ENCODE measurements at places on chromosomes 6 and 20. TPM values are rescaled to one million over a fixed set of nuclear protein-coding genes. Genes with fewer than 3 reads are reported as not detected.

DNA sequence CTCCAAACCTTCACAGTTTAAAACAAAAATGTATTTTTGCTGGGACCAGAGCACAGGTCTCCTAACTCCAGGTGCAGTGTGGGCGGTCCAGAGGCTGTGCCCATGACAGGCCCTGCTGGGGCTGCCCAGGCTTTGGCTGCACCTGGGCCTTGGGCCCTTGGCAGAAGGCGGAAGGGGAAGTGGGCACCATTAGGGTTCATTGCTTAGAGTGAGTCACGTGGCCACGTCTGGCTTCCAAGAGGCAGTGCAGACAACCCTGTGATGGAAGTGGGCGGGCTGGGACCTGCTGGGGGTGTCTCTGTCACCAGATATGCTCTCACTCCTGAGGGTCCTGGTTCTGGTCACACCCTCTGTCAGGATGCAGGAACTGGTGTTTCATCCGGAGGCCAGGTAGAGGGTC, 302.2 kb downstream of the QKI start:
- DNase-seq: no peak

DNA sequence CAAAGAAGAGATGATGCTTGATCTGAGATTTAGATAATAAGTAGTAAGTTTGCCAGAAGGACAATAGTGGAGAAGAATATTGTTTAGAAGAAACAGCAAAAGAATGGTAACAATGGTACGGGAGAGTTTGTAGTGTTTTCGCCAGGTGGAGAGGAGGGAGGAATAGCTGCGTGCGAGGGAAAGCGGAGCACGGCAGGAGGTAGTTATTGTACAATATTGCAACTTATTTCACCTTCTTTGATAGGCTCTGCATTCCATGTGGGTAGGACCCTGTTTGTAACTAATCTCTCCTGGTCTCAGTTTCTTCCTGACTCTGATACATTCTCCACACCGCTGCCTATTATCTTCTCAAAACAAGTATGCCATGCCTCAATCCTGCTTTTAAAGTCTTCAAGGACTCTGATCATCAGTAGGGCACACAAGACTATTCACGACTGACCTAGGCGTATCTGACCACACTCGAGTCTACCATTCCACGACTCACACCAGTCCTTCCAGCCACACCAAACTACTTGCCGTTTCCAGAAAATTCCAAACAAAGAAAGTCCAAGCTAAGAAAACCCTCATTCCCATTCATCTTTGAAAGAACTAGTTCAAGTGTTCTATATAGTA, 1.1 kb downstream of the PPIL4 start:
- DNase-seq: no peak

DNA sequence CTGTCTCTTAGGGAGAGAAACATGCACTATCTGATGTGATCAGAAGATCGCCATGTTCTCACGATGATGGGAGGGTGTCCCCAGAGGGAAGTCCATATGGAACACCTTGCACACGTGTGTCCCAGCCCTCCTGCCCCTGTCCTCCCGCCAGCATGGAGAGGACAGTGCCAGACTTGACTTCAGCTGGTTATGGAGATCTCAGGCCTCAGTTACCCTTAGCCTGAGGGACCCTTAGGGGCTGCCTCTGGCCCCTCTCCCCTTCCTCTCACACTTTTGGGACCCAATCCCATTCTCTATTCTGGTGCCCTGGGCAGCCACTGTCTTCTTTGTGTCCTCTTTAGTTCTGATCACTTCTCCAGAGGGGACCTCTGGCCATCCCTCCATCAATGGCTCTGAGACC, 1.6 kb downstream of the TREML4 start:
- DNase-seq: no peak

- no peak for DNase-seq
These were observed 1.7 kb upstream of the RIPOR3 start for GRCh38 chr20:50693001-50693400.

DNA sequence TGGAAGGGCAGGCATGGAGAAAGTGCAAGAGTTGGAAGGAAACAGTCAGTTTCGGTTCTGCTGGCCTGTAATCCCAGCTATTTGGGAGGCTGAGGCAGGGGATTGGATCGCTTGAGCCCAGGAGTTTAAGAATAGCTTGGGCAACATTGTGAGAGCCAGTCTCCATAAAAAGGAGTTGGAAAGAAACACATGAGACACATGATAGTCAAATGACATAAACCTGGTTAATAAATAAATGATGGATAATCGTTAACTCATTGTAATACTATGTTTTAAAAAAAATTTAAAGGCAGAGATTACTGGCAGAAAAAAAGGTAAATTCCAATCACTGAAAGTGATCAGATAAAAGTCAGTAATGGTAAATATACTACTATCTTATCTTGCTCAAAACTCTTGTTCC, 37.2 kb upstream of the PHACTR1 start:
- DNase-seq: no peak

DNA sequence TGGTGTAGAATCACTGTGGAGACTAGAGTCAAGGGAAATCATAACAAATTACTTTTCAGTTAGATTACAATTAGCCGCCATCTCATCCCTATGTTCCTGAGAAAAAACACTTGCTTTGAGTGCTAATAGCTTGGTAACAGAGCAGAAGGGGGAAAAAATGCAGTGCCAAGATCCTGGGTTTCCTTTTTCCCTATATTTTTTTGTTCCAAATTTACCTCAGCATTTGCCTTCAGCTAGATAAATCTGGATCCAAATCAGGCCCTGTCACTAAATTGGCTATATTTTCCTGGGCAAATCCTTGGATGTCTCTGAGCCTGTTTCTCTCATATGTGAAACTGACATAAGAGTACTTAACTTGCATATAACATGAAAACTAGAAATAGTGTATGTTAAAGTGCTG, 86.0 kb downstream of the TENT5A start:
- DNase-seq: no peak

DNA sequence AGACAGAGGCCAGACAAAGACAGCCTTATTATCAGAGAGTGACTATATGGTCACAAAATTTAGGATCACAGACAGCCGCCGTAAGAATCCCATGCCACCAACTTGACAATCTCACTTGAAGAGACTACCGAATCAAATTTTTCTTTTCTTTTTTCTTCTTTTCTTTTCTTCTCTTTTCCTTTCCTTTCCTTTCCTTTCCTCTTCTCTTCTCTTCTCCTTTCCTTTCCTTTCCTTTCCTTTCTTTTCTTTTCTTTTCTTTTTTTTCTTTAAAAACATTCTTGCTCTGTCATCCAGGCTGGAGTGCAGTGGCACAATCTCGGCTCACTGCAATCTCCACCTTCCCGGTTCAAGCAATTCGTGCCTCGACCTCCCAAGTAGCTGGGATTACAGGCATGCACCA, 1.2 kb upstream of the EPPIN start:
- DNase-seq: no peak

- no peak for DNase-seq
These were observed 454.9 kb downstream of the BTBD3 start for GRCh38 chr20:12372557-12372956.

DNA sequence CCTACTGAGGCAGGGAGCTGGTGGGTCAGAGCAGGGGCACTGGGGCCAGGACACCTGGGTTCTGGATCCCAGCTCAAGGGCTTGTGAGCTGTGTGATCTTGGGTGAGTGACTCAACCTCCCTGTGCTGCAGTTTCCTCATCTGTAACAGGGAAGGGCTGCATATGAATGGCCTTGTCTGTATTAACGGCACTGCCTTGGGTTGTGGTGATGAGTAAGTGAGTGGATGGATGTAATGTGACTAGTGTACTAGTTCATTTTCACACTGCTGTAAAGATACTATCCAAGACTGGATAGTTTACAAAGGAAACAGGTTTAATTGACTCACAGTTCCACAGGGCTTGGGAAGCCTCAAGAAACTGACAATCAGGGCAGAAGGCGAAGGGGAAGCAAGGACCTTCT, 233.5 kb downstream of the TAF4 start:
- DNase-seq: no peak

GRCh38 chr6:40256831-40257230, 322.6 kb upstream of the MOCS1 start:
- no peak for DNase-seq

DNA sequence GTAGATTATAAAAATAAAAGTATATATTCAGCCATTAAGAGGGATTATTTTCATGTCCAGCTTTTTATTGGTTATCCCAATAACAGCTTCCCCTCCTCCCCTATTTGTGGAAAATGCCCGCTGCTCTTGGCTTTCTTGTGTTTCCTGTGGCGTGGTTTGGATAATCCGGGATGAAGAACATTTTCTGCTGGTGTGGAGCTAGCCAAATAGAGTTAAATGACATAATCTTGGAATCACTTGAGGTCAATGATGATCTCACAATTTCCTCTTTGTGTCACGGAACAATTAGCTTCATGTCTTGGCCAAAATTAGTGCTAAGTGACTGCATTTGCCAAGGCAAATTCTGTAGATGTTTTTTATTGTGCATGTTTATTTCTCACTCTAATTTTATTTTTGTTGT, 394.0 kb downstream of the LAMA2 start:
- no peak for DNase-seq

- DNase-seq: no peak
These were observed 109.1 kb downstream of the PRDM1 start for GRCh38 chr6:106194949-106195921.

GRCh38 chr6:139425780-139426179, 51.3 kb upstream of the CITED2 start:
- no peak for DNase-seq

- peak; percentile 21 for DNase-seq
These were observed 27.8 kb upstream of the SRPK1 start for GRCh38 chr6:35948725-35949124.

The GSS gene
- 50.9 TPM for total RNA-seq

The MEI4 gene
- total RNA-seq: not detected

The ELOVL4 gene
- total RNA-seq: 1.4 TPM

The SH3BGRL2 gene
- total RNA-seq: 0.54 TPM

The SLC32A1 gene
- total RNA-seq: not detected

All from activated CD8-positive, alpha-beta T cell treated with anti-CD3 and anti-CD28 coated beads for 36 hours (primary cell).